ENCODE measurements at places on chromosomes 5 and 9.

GRCh38 chr5:151051066-151051930 lies 29.5 kb downstream of the TNIP1 start:
- peak; percentile 65 for DNase-seq

- DNase-seq, result no peak
These were observed 24.7 kb upstream of the IFNE start for GRCh38 chr9:21506626-21507482.

DNA sequence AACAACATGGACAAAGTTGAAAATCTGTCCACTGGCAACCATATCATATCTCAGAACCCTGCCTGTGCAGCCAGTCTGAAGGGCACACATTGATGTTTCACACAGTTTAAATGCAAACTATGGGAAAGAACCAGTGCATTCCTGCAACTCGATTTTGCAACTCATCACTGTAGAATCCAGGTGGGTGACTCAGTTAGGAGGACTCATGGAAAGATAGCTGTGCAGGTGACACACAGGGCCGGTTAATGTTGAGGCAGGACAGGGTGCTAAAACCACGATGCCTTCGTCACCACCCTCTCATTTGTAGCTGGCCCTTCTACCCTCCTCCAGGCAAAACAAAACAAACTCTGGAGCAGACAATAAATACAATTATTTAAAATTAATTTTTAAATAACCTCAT lies 62.8 kb downstream of the TLE1 start:
- DNase-seq, result no peak

DNA sequence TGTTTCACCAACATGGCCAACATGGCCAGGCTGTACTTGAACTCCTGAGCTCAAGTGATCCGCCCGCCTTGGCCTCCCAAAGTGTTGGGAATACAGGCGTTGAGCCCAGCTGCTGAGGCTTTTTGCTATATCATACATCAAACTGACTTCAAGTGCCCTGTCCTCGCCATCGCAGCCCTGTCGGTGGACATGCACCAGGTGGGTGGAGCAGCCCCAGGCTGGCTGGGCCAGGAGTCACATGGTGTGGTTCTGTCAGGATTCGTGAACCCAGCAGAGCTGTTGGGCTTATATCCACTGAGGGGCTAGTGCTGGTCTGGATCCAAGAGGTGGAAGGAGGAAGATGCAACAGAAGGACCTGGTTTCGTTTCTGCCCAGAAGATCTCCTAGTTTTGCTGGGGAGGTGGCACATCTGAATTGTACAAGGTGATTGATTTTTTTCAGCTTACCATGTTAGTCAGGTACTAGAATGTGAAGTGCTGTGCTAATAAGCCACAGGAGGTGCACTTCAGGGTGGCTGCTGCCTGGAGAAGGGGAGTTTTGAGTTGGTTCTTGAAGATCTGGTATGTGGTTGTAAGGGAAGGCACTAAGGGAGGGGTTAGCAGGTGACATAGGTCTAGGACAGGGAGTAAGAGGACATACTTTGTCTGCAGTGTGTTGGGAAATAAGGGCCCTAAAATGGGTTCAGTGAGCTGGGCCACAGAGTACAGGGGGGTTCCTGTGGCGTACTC lies 16.1 kb downstream of the PCBD2 start:
- no peak for DNase-seq

- no peak for DNase-seq
These were observed 10.0 kb downstream of the SLC2A8 start for GRCh38 chr9:127406799-127407491.

DNA sequence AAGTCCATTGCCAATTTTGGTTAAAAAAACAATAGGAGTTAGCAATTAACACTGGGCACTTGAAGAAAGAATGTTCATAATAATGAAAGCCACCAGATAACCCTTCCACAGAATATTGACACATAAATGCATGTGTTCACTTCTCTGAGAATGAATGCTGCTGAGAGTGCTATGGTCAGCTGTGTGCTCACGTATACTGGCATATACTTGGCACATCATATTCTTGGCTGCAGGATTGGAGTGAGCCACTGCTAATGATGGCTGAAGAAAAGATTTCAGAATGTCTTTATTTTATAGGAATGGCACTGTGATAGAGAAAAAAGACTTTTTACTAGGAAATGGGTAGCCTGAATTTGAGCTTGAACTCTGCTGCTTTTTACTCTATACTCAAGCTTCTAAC lies 46.0 kb upstream of the SMARCA2 start:
- DNase-seq, result no peak

- DNase-seq, result no peak
These were observed 186.8 kb downstream of the ACTL7B start for GRCh38 chr9:108668938-108669335.

GRCh38 chr9:72203205-72203803 lies 54.1 kb downstream of the GDA start:
- no peak for DNase-seq

GRCh38 chr9:135416664-135417290 lies 62.8 kb upstream of the PPP1R26 start:
- DNase-seq, result no peak

DNA sequence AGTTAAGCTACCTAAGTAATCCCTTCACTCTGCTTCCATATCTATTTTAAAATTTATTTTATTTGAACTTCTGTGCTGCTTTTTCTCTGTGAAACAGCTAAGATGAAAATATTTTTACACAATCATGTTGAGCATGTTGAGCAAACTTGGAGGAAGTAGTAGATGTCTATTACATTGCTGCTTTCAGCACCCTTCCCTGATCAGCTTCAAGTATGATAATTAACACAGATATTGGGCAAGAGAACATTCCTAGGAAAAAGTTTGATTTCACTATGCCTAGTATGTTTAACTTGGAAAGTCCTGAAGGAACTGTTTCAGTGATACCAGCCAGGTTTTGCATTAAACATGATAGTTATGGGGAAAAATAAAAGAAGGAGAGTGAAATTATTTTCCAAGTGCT lies 283.6 kb downstream of the ELAVL2 start:
- no peak for DNase-seq

DNA sequence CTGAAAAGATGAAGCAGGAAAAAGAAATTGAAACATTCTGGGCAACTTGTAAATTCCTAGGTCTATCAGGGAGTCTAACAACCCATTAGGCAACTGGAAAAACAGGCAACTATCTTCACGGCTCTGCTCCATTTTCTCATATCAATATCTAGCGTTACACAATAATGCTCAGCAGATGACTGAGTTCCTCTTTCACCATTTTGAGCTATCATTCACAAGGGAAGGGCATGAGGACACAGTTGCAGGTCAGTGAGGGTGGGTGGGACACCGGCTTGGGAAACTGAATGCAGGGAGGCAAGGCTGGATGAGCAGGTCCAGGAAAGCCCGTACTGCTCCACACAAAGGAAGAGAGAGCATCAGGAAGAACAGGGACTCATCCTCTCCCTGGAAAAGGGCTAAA lies 67.0 kb downstream of the FRMD3 start:
- no peak for DNase-seq

DNA sequence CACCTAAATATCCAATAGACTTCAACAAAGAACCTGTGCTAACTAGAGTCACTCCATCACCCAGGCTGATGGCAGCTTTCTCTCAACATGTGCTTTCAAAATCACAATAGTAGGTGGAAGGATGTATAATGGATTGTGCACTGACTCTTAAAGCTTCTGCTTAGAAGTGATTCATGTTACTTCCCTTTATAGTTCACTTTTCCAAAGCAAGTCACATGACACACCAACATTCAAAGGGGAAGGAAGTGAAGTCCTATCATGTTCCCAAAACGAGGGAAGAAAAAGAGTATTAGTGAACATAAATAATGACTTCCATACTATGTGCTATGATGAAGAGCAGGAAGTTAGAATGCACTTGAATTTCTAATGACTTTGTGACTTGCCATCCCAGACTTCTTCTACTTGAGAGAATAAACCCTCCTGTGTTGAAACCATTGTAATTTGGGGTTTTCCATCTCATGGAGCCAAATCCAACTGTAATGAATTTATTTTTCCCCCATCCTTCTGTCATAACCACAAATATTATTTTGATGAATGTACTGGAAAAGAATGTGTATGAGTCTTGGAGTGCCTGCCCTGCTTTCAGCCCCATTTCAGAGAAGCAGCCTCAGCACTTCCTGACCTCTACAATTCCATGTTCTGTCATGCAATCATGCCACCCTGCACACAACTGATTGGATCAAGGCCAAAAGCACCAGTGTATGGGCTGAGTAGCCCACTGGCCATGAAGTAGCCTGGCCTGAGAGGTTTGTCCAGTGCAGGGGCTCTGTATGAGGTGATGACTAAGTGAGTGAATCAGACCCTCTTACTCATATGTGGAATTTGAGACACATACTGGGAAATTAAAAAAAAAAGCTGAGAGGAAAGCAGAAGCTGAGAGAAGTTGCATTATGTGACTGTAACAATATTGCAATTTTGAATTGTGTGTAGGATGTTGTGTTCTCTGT lies 525.9 kb upstream of the CLINT1 start:
- DNase-seq, result no peak

- DNase-seq, result no peak
These were observed 1174.2 kb upstream of the C9orf72 start for GRCh38 chr9:28747351-28747985.

- DNase-seq, result no peak
These were observed 82.0 kb downstream of the FRMD3 start for GRCh38 chr9:83456226-83456625.

DNA sequence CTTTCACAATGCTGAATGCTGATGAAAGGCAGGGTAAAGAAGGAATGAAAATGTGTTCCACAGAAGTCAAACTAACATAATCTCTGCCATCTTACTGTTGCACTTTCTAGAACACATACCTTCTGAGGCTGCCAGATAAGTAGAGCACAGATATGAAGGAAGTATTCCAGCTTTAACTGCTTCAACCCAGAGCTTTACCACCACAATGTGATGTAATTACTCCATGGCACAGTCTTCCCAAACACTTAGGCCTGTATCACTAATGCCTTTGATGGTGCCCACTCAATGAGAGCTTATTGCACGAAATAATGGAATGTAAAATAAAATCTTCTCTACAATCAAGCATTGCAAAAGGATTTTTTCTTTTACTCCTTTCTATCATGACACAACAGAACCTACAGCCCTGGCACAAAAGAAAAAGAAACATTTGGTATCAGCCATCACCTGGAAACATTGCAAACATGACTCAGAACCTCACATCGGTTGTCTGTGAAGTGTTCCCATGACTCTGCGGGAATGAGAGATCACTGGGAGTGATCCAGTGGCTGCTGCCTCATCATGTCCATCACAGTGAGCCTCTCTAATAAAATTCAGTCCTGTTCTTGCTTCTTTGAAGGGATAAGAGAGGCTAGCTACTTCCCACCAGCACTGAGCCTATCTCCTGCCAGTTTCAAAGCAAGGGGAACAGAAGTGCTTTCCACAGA lies 385.8 kb downstream of the EFNA5 start:
- DNase-seq, result no peak

DNA sequence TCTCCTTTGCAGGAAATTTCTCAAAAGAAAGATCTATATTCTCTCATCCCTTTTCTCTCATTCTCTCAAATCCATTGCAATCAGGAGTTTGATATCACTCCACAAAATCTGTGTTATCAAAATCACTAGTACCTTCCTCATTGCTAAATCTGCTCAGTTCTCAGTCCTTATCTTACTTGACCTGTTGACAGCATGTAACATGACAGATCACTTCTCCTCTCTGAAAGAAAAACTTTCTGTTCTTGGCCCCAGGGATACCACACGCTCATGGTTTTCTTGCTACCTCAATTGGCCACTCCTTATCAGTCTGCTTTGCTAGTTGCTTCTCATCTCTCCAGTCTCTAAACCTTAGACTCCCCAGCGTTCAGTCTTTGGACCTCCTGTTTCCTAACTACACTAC lies 22.1 kb downstream of the SRP19 start:
- DNase-seq, result no peak

DNA sequence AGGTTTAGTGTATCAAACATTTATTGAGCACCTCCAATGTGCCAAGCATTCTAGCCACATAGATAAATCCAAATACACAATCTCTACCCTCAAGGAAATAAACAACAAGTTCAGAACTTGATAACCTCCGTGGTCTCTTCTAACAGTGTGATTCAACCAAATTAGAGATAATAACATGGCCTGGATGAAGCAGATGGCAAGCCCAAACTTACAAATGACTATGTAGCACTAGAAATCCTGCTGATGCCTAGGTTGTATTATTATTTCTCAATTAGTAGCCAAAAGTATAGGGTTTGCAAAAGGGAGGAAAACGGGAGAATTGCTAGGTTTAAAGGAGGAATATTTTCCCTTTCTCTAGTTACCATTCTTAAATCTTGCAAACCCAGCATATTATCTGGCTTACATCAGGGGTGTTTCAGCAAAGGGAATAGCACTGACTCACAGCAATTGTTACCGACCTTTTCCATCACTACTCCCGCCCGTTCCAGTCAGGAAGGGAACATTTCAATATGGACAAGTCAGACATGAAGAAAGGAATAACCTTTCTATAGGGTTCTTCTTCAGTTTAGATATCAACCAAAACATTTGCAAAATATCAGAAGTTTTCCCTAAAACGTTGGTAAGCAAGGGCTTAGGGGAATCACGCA lies 2.3 kb downstream of the DPYSL3 start:
- no peak for DNase-seq

DNA sequence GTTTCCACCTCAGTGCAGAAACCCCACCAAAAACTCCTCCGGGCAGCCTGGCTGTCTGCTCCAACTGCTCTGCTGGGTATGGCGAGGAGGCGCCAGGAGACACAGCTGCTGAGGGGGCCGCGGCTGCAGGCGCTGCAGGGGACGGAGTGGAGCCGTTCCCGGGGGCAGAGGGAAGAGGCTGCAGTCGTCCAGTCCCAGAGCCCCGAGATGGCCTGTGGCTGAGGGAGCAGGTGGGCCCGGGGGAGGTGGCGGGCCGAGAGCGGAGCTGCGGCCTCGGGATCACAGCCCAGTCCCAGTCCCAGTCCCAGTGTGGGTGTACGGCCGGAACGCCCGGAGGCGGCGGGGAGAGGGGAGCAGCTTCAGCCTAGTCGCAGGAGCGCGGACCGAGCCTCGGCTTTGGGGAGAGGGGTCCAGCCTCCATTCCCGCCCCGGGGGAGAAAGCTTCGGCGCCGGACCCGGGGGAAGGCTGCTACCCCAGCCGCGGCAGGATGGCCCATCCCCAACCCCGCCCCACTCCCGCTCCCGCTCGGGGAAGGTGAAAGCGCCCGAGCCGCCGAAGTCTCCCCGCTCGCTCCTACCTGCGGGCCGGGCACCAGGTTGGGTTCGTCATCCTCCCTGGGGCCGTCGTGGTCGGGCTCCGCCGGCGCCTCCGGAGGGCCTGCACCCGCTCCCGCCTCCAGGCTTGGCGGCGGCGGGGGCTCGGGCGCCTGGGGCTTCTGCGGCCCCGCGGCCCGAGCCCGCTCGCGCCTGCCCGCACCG lies 513 bp downstream of the FAM193B start:
- DNase-seq, result no peak

Measured in effector CD4-positive, alpha-beta T cell (primary cell).